ENCODE measurements at places on chromosomes 5 and 9.

DNA sequence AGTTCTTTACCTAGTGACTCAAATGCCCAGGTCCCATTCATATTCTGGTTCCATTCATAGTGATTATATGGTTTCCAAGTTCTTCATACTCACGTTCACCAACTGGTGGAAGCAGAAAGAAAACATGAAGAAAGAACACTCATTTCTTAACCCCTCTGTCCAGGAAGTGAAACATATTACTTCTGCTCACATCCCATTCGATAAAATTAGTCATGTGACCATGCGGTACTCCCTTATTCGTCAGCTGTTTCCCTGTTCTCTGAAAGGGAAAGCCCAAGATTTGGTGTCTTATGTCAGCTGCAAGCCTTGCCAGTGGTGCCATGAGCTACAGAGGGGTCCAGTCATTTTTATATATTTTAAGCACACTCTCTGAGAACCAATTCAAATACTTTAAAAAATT lies 387.0 kb upstream of the DMAC1 start:
- no peak for DNase-seq

DNA sequence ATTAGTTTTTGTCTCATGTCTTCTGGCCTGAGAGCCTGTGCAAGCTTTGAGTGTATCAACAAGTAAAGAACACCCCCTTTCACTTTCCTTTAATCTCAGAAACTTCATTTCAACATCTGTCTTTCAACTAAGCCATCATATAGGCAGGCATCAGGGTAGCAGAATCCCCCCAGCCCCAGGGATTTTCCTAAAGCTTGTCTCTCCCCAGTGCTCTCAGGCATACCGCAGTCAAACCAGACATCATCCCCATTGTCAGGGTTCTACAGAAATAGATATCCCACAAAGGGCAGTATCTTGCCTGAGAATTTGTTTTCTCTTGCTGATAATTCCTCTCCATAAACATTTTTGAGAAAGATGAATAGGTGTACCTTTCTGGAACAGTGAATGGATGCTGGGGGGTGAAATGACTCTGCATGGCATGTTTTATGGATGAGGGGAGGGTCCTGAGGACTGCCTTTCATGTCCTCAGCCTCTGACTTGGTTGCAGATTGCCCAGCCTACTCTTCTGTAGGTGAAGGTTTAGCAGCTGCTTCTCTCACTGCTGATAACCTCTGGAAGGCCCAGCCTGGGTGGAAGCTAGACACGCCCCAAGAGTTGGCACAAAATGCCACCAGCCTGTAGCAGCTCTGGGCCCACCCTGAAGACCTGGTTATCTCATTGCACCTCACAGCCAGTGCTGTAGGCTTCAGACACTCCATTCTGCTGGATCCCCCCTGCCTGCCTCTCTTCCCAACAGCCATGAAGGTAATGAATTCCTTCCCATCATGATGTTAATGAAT lies 20.5 kb upstream of the SHB start:
- DNase-seq = no peak

- DNase-seq = no peak
Observed at GRCh38 chr9:3912817-3913216, 387.0 kb upstream of the RFX3 start.

- DNase-seq = no peak
Observed at GRCh38 chr9:106622164-106622487, 240.8 kb upstream of the ZNF462 start.

- no peak for DNase-seq
Observed at GRCh38 chr5:53073348-53073747, 36.2 kb downstream of the MOCS2 start.

DNA sequence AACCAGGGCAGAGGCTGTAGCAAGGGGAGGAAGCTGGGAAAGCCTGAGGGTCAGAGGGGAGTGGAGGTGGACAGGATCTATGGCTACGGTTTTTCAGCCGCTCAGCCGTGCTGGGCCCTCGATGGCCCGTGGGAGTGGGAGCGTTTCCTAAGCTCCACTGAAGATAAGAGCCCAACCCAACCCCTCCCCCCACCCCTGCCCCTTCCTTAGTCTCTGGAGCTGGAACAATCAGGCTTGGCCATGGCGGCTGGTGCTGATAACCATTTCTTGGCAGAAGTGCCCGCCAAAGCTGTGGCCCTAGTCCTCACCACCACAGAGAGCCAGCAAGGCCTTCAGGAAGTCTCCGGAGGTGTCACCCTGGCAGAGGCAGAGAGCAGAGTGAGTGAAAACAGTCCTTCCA lies 20.3 kb upstream of the TNIP1 start:
- DNase-seq = no peak
